ENCODE measurements at places on chromosomes 7 and 10.
A peak's percentile ranks its signal among the peaks of the same experiment; 100 is the strongest.

GRCh38 chr10:11430421-11431215, 180.8 kb downstream of the USP6NL start:
- no peak for DNase-seq

DNA sequence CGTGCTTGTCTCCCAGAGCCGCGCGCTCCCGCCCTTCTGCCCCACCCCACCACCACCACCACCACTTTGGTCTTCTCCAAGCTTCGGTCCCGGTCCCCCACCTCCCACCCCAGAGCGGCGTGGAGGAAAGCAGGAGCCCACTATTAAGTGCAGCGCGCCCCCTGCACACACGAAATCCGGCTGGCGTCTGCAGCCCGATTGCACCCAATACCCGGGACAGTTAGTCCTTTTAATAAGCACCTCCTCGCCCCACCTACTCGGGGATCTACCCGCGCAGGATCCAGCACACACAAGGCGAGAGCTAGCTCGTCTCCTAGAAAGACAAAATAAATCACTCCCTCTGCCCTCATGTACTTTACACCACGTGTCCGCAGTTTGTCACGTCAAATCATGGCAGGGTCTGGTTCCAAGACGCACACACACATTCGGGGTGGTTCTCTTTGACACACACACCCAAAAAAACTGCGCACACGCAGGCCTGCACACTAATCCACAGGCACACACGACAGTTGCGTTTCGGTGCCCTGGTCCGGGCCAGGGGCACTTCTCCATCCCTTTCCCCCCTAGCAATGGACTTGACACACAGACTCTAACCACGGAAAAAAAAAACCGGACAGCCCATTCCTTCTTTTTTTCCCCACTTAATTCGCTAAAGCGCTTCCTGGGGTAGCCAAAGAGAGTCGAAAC, 1.6 kb downstream of the SFMBT2 start:
- DNase-seq: peak; percentile 47

DNA sequence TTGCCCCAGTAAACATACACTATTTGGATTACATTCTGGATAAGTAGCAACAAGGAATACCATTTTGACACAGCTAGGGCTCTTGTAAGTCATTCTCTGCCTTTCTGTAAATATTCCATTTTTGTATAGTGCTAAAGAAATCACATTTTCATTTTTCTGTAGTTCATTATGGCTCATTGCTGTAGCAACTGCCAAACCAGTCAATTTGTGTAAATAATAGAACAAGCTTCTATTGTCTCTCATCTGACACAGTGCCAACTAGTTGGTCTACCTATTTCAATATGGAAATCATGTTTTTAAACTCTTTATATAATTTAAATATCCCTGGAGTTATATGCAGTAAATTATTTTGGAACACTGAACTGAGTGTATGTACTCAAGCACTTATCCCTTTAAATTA, 193.7 kb downstream of the RELN start:
- DNase-seq: no peak

DNA sequence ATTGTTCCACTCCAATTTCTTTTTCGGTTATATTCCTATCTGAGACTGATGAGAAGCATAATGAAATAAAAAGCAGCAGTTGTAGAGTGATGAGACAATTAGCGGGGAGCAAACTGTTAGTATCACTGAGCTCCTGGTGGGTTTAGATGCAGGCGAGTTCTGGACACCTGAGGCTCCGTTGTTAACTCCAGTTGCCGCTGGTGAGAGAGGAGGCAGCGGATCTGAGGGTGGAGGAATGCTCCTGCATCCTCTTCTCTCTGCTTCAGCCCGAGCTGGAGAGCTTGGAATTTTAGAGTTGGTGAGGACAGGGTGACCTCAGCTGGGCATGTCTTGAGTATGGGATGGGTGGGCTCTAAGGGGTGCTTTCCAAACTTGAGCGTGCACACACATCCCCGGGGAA, 31.4 kb downstream of the LRMDA start:
- DNase-seq: no peak

- no peak for DNase-seq
Measured at GRCh38 chr10:92800134-92800733, 48.1 kb upstream of the EXOC6 start.

- no peak for DNase-seq
Measured at GRCh38 chr7:49791088-49791741, 17.8 kb downstream of the VWC2 start.

- DNase-seq: no peak
Measured at GRCh38 chr10:70786799-70787415, 1.7 kb upstream of the TBATA start.

- no peak for DNase-seq
Measured at GRCh38 chr7:145692237-145692950, 424.2 kb upstream of the CNTNAP2 start.

DNA sequence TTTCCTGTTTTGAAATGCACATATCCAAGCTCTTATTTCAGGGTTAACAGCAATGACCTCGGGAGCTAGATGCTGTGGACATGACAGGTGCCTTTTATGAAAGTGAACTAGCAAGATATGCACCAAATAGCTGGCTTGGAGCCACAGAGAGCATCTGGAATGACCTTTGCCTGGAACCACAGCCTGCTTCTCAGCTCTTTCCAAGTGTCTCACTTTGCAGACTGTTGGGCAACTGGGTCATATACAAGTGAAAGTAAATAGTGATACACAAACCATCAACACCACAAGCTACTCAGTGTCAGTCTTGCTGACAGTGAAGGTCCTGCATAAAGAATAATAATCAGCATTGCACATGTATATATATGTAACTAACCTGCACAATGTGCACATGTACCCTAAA, 183.5 kb downstream of the RNF133 start:
- DNase-seq: no peak

- no peak for DNase-seq
Measured at GRCh38 chr10:108422286-108422685, 1257.8 kb upstream of the SORCS1 start.

DNA sequence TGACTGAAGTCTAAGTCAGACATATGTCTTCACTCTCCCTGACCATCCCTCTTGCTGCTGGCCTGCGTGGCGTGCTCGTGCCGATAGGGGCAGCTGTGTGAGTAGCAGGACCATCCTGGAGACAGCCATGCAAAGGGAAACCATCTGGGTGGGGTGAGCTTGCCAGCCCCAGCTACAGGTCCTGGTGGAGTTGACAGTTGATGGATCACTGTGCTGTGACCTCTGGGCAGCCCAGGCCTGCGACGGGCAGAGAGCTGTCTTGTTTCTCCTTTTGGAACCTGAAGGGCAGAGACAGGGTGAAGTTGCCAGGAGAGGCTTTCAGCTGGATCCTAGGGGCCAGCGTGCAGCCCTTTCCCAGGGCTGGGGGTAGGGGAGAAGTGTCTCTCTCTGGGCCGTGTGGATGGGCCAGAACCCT, 44.7 kb downstream of the GRK5 start:
- DNase-seq: no peak

DNA sequence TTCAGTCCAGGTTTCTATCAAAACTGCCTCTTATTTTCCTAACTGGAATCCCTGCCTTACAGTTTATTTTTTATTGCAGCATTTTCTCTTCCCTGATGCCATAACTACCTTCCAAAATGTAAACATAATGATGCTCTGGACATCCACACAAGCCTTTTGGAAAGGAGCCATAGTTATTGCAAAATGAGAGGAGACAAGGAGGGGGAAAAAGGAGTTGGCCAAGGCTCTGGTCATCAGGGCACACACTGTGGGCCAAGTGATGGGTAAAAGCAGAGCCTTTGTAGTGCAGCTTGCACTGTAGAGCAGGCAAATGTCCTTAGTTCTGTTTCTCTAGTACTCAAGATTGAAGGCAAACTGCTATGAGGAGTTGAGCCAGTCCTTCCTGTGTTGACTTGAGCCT, 289.3 kb upstream of the MTPN start:
- no peak for DNase-seq

DNA sequence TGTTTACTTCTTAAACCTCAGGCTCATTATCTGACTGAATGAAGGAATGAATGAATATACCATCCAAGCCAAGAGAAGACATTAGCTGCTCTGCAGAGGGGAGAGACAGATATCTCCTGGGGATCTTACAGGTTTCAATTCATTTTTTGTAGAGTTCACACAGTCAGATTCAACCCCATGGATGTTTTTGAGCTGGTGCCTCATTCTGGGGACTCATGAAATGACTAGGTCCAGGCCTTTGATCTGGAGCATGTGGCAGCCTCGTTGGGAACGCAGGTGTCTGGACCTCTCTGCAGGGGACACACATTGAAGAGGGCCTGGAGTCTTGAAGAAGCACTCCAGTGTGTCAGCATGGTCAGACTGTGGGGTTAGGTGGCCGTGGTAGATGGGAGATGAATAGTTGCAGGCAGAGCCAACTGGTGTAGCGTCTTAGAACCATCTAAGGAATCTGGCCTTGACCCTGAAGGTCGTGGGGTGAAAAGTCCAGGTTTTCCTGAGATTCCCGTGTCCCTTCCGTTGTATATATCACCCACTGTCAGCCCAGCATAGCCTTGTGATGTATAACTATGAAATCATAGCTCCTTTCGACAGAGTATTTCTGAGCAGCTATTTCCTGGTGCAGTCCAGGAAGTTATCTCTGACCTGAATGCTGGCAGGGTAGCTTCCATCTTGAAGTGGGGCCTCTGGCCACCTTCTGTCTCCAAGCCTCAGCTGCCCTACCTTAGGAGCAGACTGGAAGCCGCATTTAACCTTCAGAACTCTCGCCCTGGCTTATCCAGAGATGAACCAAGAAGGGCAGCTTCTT, 22.3 kb downstream of the BTBD16 start:
- no peak for DNase-seq

DNA sequence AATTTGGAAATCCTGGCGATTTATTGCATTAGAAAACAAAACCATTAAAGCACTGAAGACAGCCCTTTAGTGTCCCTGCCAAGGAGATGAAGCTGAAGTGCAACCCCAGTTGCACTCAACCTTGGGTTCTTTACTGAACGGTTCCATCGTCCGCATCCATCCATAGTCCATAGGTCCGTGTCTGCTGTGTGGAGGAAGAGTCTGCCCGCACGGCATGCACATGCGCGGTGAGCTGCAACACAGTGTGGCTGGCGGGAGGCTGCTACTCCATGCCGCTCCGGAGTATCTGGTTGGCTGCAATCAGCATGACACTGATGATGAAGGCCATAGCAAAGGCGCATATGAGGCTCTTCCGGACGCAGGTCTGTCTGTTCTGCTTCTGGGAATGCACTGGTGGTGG, 624.6 kb downstream of the CALN1 start:
- DNase-seq: no peak

DNA sequence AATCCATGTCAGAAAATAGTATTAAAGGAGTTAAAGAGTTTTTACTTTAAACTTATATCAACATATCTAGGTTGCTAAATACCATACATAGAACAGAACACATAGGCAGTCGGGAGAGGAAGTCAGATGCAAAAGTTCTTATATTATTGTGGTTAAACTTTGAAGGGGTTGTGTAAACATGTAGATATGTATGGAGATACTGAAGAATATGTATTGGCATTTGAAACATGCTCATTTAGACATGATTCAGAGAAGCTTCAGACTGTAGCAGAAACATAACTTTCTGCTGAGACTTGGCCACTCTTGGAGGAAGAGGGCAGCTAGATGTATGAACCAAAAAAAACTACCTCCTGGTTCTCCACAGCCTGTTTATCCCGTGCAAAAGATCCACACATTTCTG, 103.5 kb upstream of the FERD3L start:
- DNase-seq: no peak
